ENCODE measurements at places on chromosomes 3 and 15.

DNA sequence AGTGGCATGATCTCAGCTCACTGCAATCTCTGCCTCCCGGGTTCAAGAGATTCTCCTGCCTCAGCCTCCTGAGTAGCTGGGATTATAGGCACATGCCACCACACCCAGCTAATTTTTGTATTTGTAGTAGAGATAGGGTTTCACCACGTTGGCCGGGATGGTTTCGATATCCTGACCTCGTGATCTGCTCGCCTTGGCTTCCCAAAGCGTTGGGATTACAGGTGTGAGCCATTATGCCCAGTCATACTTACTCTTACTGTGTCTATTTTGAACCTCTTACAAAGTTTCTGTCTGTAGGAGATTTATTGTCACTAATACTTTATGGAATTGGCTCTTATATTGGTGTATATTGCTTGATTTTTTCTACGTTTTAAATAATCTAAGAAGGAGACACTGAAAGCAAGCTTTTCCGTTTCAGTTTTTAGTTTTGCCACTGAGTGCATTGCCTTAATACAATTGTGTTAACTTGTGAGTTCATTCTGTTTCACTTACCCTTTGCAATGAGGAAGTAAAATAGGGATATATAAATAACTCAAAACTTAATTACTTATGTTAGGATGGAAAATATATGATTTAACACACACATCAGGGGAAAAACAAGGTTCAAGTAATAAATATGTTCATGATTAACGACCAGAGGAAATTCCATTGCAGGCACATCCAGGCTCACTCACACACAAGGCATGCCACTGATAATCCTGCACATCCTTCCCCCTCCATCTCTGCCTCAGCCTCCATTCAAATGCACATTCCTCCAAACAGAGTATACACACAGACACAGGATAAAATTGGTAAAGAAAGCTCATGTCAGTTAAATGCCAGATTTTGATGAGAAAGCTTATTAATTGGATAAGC, 279.3 kb upstream of the RASGRP1 start:
- peak; percentile 69 for DNase-seq

- no peak for DNase-seq
Measured at GRCh38 chr3:155312781-155313180, 19.3 kb upstream of the STRIT1 start.

- DNase-seq: no peak
Measured at GRCh38 chr3:5428607-5429516, 241.4 kb downstream of the EDEM1 start.

DNA sequence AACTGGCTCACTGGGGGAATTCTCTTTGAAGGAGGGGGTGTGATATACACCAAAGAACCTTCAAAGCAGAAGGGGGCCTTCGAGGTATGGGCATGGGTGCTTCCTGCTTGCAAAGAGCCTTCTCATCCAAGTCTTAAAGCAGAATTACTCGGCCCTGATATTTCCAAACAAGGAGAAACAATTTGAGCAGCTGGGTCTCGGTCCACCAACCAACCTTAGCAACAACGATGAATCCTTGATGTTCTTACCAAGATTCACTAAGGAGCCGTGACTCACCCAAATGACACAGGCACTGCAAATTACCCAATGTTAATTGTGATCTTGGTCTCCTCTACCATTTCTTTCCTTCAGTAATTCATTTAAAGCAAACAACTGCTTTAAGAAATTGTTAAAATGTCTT, 7.7 kb downstream of the HOMER2 start:
- peak; percentile 92 for DNase-seq

GRCh38 chr15:59976480-59977271, 27.4 kb upstream of the FOXB1 start:
- DNase-seq: no peak

DNA sequence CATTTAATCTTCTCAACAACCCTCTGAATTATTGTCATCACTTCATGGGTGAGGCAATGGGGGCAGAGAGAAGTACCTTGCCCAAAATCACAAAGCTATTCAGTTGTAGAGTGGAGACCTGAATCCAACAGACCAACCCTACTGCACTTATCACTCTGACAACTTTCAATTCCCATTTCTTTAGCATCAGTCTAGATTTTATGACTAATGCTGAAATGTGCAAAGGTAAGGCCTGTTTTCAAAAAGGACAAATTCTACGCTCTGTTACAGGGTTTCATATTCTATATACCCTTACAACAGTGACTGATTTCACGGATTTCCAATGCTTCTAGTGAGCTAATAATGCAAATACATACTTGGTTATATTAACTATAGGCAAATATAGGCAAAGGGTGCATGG, 286.0 kb downstream of the ADAMTS17 start:
- no peak for DNase-seq

DNA sequence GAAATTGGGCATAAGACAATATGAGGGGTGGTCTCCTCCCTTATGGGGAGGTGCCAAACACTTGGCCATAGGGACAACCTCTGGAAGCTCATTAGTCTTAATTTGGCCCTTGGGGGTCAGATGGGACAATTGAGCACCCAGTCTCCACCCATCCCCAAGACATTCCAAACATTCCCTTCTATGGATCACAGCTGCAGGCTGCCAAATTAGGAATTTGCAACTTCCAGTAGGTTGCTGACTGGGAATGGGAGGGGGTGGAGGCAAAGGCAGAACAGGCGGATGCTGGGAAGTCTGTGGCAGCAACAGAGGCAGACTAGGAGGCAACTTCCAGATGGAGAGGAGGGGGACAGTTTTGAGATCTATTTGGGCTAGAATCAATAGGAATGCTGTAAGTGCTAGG, 1.4 kb upstream of the PDHB start:
- peak; percentile 41 for DNase-seq

GRCh38 chr3:157916672-157917071, 189.5 kb downstream of the SHOX2 start:
- DNase-seq: no peak

- DNase-seq: no peak
Measured at GRCh38 chr3:102038477-102039142, 189.3 kb downstream of the NFKBIZ start.

DNA sequence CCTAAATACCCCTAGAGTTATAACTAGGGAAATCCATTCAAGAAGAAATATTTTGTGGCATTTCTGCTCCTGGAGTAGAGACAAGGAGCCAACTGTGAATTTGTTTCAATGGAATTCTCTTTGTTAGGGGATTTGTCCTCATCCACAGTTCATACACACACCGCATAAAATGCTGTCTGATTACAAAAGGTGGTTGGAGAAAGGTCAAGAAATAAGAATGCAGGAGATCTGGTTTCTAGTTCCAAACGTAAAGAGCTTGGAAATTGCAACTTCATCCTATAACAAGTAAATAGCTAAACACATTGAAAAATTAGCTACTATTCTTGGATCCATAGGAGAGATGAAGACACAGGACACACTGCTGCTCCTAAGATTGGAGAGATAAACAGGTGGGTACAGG, 66.3 kb upstream of the NEDD4 start:
- no peak for DNase-seq

DNA sequence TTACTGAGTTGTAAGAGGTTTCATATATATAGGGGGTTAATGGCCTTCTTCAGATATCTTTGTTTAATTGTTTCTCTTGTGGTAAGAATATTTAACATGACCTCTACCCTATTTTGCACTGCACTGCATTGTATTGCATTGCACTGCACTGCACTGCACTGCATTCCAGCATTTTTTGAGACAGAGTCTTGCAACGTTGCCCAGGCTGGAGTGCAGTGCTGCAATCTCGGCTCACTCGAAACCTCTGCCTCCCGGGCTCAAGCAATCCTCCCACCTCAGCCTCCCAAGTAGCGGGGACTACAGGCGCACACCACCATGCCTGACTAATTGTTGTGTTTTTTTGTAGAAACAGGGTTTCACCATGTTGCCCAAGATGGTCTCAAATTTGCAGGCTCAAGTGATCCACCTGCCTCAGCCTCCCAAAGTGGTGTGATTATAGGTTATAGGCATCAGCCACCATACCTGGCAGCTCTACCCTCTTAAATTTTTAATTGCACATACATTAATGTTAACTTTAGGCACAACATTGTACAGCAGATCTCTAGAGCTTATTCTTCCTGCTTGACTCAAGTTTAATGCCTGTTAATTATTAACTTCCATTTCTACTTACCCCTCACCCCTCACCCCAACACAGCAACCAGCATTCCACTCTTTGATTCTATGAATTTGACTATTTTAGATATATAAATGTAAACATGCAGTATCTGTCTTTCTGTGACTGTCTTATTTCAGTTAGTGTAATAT, 38.4 kb downstream of the NEDD4 start:
- no peak for DNase-seq
